Activated naive CD4-positive, alpha-beta T cell treated with anti-CD3 and anti-CD28 coated beads for 36 hours (primary cell): ENCODE measurements at places on chromosomes 2 and 18. TPM values are rescaled to one million over a fixed set of nuclear protein-coding genes. Genes with fewer than 3 reads are reported as not detected.

DNA sequence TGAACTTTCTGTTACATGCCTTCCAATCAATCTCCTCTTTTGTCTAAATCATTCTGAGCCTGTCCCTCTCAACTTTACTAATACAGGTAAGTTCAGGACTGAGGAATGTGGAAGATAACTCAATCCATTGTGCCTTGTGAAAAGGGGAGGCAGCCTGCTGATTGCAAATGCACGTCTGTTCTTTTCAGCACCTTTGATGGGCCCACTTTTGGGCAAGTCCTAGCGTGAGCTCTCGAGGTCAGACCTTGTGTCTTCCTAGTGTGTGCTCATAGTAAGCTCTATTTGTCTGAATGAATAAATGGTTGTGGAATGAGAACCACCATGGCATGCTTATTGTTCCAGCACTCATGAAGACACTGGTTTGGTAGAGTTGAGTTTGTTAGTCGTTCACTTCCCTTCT is 50.4 kb upstream of the REL start:
- DNase-seq, result no peak

- no peak for DNase-seq
Observed at GRCh38 chr2:16657671-16658070, 8.0 kb downstream of the CYRIA start.

GRCh38 chr2:31956312-31956711 is 54.5 kb downstream of the MEMO1 start:
- no peak for DNase-seq

DNA sequence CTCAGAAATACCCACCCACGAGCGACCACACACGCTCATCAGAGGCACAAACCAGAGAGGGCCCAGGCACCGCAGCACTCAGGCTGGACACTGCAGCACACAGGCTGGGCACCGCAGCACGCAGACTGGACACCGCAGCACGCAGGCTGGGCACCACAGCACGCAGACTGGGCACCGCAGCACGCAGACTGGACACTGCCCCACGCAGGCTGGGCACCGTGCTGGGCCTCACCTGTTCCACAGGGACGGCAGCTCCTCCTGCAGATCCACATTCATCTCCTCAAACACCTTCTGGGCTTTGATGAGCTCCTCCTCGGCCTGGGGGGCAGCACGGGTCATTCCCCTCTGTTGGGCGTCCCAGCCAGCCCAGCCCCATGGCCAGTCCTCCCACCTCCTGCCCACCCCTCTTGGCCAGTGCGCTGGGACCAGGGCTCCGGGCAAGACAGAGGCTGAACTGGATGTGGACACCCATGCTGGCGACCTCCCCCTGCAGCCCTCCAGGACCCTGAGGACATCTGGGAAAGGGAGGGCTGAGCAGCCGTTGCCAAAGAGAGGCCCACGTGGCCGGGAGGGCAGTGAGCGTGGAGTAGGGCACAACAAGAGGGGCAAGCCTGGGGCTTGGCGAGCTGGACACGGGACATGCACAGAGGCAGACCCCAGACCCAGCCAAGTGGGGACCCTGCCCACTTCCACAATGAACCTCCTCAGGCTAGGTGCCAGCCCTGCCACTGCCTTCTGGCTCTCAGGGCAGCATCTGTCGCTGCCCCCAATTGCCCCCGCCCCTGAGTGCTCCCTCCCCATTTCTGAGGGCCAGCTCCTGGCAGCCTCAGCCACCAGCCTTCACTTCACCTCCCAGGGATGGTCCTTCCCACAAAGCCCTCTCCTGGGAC is 43.0 kb downstream of the BIN1 start:
- DNase-seq, result no peak

DNA sequence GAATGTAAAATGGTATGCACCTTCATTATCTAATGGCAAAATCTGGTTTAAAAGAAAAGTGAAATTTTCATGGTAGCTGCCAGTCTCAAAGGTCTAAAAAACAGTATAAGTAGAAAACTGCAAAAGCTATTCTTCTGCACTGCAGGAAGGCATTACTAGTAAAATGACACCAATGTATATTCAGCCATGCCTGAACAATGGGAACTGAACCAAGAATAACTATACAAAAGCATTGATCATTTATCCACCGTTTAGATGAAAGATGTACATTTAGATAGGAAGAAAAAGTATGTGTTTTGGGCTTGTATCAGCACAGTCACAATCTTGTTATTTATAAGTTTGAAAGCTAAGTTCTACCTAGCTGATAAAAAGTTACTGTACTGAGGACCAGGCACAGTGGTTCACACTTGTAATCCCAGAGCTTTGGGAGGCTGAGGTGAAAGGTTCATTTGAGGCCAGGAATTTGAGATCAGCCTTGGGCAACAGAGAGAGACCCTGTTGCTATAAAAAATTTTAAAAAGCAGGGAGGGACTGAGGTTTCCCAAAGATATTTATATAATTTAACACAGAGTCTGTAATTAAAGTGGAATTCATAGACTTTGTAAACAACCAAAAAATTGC is 163.1 kb upstream of the WDSUB1 start:
- DNase-seq, result no peak

DNA sequence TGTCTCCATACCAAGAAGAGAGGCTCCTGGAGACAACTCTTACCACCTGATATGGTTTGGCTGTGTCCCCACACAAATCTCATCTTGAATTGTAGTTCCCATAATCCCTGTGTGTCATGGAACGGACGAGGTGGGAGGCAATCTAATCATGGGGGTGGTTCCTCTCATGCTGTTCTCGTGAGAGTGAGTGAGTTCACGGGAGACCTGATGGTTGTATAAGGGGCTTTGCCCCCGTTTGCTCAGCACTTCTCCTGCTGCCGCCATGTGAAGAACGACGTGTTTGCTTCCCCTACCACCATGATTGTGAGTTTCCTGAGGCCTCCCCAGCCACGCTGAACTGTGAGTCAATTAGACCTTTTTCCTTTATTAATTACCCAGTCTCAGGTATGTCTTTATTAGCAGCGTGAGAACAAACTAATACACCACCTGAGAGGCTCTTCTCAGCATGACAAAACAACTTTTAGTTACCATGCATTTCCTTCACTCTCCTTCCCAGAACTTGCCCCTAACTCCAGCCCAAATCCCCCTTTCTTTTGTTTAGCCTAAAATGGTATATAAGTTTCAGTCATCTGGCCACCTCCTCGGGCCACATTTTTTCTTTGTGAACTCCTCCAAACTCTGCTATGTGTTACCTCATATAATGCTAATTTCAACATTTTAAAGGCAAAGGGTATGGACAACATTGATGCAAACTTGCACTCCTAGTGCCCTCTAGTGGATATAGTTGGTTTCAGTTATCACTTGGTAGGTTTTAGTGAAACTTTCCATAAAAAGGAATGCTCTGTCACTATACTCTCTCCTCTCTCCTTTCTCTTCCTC is 58.6 kb upstream of the SLC25A52 start:
- no peak for DNase-seq

DNA sequence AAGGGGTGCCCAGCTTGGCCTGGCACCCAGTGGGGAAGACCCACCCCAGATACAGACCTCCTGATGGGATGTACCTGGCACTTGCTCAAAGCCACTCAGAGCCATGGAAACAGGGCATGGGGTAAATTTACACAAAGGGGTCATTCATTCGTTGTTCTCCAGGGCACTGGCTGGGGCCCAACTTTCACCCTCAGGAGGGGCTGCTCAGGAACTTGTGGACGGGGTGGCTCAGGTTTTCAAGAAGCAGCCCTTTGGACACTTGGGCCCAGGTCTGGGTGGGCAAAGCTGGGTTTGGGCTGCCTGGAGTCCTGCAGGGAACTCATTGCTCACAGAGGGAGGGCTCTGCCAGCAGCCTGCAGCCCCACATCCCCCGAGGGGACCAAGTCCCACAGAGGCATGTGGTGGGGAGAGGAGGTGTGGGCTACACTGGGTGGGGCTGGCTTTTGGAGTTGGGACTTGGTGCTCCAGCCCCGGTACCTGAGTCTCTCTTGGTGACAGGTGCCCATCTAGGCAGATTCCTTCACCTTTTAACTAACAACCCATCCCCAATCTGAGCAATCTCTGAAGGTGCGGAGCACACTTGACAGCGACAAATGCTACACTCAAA is 172.3 kb downstream of the CELF4 start:
- DNase-seq, result no peak

DNA sequence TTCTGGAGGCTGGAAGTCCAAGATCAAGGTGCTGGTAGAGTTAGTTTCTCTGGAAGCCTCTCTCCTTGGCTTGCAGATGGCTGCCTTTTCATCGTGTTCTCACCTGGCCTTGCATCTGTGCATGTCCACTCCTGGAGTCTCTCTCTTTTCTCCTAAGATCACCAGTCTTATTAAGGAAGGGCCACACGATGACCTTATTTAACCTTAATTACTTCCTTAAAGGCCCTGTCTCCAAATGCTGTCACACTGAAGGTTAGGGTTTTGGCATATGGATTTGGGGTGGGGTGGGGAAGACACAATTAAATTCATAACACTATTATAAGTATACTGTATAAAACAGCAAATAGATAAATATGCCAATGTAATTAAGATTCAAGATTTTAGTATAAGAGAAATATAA is 402.4 kb upstream of the HS6ST1 start:
- DNase-seq, result no peak

DNA sequence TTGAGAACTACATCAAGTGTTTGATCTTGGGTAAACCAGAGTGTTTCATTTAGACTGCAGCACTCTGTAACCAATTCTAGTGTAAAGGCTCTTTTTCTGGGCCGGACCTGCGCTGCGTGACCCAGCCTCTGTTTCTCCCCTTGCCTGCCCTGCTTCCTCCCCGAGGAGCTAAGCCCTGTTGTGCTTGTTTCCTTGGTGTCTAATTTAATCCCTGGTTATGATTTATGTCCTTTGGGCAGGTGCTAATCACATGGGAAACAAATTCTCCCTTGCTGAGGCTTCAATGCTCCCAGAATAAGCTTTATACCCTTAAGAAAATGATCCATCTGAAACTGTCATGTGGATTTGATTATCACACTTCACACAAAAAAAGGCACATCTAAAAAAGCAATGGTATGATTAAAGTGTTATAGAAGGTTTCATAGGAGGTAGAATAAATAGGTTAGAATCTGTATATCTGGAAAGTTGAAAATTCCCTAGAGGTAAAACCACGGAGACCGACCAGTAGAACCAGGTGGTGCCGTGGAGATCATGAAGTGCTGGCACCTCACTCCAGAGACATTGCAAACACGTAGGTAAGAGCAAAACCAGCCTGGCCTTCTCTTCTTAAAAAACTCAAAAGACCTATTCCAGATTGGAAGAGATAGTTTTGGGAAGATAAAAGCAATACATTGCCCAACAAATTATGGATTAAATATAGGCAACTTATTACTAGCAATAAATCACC is 31.0 kb upstream of the SLC9A2 start:
- no peak for DNase-seq

- no peak for DNase-seq
Observed at GRCh38 chr2:218953366-218953954, 6.0 kb upstream of the CDK5R2 start.

Gene FLACC1
- 0.84 TPM for total RNA-seq

DNA sequence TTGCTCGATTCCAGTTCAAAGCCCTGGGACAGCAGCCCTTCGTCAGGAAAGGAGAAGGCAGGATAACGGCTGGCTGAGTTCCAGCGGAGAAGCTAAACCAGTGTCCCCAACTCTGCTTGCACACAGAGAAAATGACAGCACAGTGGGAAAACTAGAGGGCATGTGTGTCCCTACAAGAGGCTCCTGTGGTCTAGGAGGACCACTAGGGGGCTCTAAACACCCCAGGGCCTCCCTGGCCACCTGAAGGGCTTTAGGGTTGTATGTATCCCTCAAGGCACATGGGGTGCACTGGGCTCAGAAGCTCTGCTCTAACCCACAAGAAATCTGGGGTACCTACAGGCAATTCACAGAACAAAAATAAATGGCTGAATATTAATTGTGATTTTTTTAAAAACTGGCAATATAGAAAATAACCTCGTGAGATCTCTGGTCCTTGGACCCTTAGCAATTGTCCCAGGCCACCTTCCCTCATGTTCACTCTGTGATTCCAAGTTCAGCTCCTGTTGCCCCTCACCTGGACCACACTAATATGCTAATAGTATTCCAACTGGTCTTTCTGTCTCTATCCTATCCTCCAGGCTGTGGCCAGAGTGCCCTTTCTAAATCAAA is 17.5 kb downstream of the STAT1 start:
- no peak for DNase-seq

- no peak for DNase-seq
Observed at GRCh38 chr2:136049011-136049742, 63.8 kb upstream of the DARS1 start.

Gene MAB21L4
- total RNA-seq, result not detected

DNA sequence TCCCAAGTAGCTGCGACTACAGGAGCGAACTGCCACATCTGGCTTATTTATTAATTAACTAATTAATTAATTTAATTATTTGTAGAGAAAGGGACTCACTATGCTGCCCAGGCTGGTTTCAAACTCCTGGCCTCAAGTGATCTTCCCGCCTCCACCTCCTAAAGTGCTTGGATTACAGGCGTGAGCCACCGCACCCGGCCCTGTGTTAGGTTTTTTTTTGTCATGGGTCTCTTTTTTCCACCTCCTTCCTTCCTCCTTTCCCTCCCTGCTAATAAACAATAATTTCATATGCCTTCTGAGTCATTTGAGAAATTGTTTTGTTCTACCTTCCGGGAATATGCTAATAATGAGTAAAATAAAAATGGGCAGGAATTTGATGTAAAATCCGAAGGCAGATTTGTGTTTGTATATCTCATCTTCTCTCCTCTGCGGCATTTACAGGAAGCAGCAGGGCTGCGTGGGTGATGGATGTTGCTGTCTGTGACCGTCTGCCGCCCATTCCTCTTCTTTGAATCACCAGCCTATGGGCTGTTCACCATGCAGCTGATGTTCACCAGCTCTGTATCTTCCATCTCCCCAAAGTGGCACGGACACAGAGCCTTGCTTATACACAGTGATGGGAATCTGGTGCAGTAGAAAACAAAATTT is 89.9 kb downstream of the ACSL3 start:
- DNase-seq, result no peak

DNA sequence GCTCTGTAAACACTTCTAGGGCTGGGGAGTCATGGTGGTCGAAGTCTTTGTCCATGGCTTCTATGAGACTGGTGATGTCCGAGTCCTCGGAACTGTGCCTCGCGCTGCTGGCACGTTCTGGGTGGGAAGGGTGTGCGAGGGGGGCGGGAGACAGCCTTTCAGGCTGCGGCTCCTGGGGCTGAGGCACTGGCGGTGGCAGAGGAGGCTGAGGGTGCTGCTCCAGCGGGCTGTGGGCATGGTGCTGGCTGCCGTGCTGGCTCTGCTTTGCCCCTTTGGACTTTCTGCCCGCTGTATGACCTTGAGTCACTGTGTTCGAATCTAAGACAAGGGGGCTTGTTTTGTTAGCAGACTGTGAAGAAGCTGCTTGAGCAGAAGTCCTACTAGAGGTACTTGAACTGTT is 79.0 kb downstream of the ZAP70 start:
- DNase-seq, result no peak
